ENCODE measurements at places on chromosomes 5 and 9. TPM values are rescaled to one million over a fixed set of nuclear protein-coding genes. Genes with fewer than 3 reads are reported as not detected.

Gene AOPEP
- 210 TPM for total RNA-seq

Gene NEUROG1
- total RNA-seq, result not detected

Gene ZNF608
- total RNA-seq, result 0.66 TPM

Gene ARID3C
- not detected for total RNA-seq

Gene TENT4A
- total RNA-seq, result 24.9 TPM

All from A549 treated with ZK216348 at 1 μM for 4 hours (cell line).